Caudate nucleus (tissue), 63 donors: ENCODE measurements at places on chromosomes 6 and 20.

GRCh38 chr6:73792738-73793137 lies 96.7 kb downstream of the CD109 start:
- DNase-seq: no peak

DNA sequence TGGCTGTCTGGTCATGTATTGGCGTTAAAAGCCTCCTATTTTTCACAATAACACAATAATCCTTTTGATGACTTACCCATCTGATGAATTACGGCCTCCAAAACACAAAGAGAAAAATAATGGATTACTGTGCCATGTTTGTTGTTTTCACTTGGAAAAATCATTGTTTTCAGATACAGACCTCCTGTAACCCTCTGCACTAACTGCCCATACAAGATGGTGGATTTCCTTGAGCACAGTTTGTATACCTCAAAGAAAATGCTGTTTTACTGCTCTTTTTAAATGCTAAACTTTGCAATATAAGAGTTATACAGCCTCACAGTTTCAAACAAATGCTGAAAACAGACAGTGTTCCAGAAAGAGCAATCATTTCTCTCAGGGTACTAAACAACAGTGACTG lies 61.0 kb downstream of the SMLR1 start:
- DNase-seq: no peak

- no peak for DNase-seq
These were observed 165.6 kb downstream of the GRM1 start for GRCh38 chr6:146194434-146194833.

GRCh38 chr20:50911030-50911429 lies 20.2 kb downstream of the ADNP start:
- no peak for DNase-seq

DNA sequence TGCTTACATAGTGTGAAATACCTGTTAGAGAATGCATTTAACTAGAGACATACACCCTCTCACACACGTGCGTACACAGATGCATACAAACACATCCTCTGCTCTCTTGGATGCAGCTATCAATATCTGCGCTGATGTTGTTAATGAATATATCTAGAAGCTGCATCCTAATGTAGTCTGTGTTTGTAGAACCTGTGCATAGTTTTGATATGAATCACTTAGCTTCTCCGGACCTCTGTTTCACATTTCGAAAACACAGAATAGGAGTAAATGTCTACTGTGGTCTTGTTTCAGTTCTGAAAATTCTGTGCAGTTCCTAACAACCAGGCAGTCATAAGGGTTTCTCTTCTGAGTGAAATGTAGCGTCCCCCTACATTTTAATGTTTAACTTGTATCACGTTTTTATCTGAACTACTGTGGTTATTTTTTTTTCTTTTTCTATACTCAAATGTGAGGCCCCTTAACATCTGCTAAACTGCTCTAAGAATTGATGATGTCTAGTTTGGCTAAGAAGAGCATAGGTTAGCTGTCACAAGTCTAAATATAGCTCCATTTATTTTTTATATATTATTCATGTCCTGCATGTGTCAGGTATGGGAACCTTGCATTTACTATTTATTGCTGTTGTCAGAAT lies 254.5 kb downstream of the TMEM242 start:
- DNase-seq: no peak

- no peak for DNase-seq
These were observed 36.7 kb upstream of the CCN6 start for GRCh38 chr6:112017169-112017568.

- no peak for DNase-seq
These were observed 308.9 kb upstream of the THEMIS start for GRCh38 chr6:128209771-128210170.

DNA sequence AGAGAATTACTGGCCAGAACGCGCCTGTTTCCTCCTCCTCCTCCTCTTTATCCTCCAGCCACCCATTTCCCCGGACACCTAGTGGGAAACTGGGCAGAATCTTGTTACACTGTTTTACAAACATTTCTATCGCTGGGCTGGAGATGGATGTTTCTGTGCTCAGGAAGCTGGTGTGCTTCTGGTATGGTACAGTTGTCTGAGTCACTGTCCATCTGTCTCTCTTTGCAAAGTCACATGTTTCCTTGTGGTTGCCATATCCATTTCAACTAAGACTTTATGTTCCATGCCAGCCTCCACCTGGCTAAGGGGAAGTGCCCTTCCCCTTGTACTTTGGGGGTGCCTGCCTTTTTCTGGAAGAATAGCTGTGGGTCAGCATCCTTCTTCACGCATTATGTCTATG lies 52.9 kb upstream of the SLC22A16 start:
- no peak for DNase-seq

- no peak for DNase-seq
These were observed 15.5 kb upstream of the TPD52L1 start for GRCh38 chr6:125138083-125138482.
